Urothelium cell line (cell line): ENCODE measurements at places on chromosomes 16 and 17.
A peak's percentile ranks its signal among the peaks of the same experiment; 100 is the strongest.

DNA sequence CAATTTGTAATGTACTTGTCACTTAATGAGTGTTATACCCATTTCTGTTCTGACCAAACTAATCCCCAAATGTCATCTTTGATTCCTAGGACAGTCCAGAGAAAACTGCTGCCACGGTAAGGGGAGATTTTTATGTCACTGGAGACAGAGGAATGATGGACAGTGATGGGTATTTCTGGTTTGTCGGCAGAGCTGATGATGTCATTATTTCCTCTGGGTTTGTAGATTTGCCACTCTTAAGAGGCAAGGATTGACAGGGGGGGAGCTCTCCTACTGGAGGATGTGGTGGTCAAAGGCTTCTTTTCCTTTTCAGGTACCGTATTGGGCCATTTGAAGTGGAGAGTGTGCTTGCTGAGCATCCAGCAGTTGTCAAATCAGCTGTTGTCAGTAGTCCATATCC is 12.5 kb downstream of the THUMPD1 start:
- DNase-seq, result no peak

DNA sequence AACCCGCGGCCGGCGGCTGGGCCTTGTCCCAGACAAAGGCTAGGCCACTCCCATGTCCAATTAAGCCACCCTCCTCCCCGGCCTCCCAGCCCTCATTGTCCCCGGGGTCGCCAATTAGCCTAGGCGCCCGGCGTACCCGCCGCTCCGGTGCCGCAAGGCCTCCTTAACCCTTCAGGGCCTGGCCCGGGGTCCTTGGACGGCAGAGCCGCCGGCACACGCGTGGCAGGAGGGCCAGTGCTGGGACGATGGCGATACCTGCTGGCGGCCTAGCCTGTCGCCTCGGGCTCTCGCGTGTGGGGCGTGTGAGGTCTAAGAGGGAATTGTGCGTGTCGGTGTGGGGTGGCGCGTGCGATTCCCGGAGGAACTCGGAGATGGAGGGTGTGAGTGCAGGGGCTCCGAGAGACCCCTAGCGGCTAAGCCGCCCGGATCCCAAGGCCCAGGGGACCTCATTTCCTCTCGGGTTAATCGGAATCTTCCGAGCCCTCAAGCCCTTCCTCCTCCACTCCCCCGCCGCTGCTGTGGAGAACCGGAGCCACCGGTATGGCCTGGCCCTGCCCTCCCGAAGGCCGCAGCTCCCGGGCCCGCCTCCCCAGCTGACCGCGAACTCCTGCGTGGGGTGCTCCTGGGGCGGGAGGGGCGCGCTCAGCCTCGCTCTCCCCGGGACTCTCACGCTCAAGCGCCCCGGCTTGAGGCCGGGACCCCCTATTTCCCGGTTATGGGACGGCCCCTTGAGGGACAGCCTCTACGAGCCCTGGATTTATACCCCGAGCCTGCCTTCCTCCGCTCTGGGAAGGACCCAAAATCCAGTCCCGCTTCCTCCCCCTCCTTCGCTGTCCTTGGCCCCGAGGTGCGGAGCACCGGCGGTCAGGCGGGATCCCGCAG is 11.9 kb downstream of the TBX2 start:
- DNase-seq, result peak; percentile 79

DNA sequence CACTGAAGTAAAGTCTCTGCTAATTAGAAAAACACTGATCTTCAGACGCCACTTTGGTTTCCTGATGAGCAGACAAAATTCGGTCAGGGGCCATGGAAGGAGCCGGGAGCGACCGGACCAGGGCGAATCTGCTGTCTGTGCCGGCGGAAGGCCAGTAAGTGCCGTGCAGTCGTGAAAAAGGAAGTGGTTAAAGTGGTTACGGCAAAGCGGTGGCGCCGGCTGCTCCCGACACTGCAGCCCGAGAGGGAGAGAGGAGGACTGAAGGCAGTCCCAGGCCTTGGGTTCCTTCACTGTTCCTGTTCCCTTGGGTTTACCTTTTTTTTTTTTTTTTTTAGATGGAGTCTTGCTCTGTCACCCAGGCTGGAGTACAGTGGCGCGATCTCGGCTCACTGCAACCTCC is 17.3 kb upstream of the HEXD start:
- no peak for DNase-seq

GRCh38 chr17:35757243-35757642 is 3.4 kb upstream of the C17orf50 start:
- DNase-seq, result no peak

GRCh38 chr16:8370374-8371270 is 219.7 kb downstream of the TMEM114 start:
- peak; percentile 95 for DNase-seq

- peak; percentile 33 for DNase-seq
Measured at GRCh38 chr17:35082073-35082657, 18.7 kb upstream of the RFFL start.

DNA sequence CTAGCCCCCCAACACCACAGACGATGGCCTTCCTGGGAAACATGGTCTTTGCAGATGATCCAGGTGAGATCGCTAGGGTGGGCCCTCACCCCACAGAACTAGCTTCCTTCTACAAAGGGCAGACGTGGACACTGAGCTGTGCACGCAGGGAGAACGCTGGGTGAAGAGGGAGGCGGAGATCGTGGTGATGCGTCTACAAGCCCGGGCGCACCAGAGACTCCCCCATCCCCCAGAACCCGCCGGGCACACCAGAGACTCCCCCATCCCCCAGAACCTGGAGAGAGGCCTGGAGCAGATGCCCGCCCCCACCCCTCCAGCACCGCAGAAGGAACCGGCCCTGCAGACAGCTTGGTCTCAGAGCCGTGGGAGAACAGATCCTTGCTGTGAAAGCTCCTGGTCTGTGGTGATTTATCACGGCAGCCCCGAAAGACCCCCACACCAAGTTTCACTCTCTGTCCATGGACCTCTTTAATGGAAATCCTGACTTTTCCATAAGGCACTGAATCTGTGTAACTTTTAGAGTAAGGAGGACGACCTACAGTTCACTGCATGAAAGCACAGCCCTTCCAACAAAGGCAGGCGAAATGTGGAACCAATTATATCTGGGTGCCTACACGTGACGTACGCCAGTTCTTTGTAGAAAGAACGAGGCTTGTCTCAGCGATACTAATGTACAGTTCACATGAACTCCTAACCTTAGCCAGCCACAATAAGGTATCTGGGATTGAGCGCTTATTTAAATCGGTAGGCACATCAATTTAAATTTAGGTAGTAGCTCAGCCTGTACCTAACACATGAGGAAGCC is 88.5 kb downstream of the ANKRD11 start:
- DNase-seq, result no peak

DNA sequence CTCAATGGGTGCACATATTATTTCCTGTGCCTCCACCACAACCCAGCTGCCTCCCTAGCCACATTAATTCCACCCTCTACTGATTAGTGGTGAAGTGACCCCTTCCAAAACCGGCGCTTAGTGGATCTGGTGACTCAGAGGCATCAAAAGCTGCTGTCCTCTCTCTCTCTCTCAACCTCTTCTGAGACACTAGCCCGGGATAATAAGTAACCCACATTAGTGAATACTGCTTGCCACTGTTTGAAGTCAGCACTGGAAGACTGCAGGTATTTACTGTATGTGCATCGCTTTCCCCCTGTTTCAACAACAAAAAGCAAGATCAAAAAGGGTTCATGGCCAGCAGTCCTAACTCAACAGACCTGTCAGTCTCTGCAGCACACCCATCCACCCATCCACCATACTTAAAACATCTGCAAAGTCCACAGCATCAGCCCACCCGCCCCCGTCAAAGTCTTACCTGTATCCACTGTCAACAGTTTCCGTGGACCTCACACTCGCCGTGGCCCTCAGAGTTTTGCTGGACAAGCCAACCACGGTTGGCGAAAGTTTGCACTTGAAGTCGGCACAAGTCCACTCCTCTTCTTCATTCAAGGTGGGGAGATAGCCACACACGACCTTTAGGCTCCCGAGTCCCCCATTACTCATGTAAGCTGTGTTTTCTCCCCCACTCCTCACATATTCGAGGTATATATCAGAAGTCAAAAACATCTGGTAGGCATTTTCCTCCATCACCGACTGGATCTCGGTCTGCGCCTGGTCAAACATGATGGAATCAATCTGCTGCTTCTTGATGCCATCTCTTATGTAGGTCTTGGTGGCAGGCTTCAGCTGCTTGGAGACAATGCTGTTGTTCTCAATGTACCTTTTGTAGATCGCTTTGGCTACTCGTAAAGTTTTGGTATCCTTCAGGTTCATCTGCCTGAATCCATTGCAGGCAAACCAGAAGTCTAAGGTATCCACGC is 3.8 kb downstream of the AXIN2 start:
- peak; percentile 48 for DNase-seq

DNA sequence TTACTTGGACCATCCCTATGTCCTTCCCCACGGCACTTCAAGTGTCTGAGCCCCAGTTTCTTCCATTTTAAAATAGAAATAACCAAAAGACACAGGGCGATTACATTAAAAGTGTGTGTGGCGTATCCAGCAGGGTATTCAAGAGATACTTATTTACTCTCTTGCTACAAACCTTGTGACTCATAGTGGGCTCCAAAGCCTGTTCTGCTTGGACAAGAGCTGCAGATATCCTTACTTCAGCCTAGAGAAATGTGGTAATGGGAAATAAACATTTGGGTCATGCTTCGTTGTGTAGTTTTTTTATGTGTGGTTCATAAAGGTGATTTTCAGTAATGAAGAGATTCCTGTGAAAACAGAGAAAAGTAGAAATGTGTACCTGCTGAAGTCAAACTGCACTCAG is 288.9 kb upstream of the CDH11 start:
- no peak for DNase-seq
